ENCODE measurements at places on chromosomes 4 and X.

DNA sequence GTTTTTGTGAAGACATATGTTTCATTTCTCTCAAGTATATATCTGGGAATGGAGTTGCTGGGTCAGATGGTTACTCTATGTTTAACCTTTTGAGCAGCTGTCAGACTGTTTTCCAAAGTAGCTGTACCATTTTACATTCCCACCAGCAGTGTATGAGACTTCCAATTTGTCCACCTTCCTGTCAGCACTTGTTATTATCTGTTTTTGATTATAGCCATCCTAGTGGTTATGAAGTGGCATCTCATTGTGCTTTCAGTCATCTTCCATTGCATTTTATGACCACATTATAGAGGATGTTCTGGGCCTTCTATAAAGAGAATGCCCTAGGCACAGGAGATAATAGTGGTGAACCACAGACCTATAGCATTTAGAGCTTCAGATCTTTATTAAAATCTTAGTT, 39.2 kb downstream of the CLCN4 start:
- no peak for DNase-seq

- DNase-seq, result no peak
Observed at GRCh38 chrX:154441984-154442707, 1.8 kb upstream of the FAM50A start.

- no peak for DNase-seq
Observed at GRCh38 chr4:23412701-23413100, 477.1 kb downstream of the PPARGC1A start.

GRCh38 chr4:17265139-17265538, 246.8 kb downstream of the QDPR start:
- no peak for DNase-seq

- no peak for DNase-seq
Observed at GRCh38 chrX:101028562-101028961, 23.3 kb downstream of the TRMT2B start.

DNA sequence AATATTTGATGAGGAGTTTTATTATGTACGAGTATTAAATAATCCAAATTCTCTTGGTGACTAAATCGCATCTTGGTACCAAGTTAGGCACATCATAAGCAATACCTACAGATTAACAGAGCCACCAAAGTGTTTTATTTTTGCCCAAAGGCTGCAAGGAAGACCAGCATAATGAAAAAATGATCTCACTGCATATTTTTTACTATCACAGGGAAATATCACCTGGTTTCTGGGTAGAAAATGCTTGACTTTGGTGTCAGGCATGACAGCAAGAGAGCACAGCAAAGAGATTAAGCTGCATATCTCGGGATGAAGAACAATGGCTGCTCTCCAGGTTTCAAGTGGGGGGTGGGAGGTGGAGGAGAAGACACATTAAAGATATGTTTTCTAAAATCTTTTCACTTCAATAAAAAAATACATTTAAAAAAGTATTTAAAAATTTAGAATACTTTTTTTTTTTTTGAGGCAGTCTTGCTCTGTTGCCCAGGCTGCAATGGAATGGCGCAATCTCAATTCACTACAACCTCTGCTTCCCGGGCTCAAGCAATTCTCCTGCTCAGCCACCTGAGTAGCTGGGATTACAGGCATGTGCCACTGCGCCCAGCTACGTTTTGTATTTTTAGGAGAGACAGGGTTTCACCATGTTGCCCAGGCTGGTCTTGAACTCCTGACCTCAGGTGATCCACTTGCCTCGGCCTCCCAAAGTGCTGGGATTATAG, 86.1 kb downstream of the FRYL start:
- no peak for DNase-seq

DNA sequence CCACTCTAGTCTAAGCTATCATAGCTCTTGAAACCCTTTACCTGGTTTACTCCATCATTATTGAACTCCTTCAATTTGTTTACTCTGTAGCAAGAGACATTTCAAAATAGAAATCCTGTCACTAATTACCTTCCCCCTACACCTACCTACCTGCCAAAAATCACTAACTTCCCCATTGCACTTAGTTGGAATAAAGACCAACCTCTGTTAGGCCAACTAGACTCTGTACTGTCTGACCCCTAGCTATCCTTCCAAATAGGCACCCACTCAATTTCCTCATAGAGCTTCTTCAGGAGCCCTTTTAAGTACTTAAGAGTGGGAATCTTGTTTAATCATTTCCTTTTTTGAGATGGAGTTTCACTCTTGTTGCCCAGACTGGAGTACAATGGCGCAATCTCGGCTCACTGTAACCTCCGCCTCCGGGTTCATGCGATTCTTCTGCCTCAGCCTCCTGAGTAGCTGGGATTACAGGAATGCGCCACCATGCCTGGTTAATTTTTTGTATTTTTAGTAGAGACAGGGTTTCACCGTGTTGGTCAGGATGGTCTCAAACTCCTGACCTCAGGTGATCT, 8.9 kb upstream of the CDKL2 start:
- DNase-seq, result no peak

DNA sequence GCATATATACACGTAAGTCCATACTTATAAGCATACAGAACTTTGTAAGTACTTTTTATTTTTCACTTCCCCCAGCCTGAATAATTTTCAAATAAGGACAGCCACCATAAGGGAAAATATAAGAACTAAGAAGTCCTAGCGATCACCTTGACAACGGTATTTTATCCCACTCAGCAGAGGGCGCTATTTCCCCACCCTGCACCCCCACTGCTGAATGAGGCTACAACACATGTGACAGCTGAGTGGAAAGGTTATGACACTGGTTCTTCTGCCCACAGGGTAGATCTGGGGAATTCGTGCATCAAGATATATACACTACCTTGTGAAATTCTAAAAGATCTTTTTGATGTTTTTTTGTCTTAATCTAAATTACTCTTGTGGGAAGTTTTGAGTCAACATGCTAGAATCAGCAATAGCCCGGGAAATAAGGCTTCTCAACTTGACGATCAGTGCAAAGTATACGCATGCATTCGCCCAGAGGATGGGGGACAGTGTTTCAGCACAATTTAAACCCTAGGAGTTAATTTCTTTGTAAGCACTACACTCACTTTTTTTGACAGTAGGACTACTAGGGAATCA, 151.5 kb downstream of the CORIN start:
- no peak for DNase-seq

- DNase-seq, result peak; percentile 46
Observed at GRCh38 chr4:89482251-89482650, 174.7 kb upstream of the GPRIN3 start.

- no peak for DNase-seq
Observed at GRCh38 chrX:136447968-136448367, 39.8 kb upstream of the BRS3 start.

GRCh38 chr4:153432965-153433753, 33.0 kb upstream of the TMEM131L start:
- no peak for DNase-seq

DNA sequence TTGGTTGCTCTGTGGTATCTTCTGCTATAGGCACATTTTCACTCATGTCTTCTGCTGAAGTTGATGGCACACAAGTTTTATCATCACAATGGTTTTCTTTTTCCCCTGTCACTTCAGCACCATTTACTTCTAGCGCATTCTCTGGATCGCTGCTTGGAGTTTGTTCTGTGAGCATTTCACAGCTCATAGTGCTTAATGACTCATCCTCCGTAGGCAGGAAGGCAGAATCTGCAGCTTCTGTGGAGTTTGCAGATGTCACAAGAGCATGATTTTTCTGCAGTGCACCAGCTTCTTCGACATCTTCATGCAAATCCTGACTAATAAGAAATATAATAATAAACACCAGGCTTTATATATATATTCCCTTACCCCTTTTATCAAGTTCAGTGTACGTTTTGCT, 83.6 kb downstream of the CHM start:
- no peak for DNase-seq

DNA sequence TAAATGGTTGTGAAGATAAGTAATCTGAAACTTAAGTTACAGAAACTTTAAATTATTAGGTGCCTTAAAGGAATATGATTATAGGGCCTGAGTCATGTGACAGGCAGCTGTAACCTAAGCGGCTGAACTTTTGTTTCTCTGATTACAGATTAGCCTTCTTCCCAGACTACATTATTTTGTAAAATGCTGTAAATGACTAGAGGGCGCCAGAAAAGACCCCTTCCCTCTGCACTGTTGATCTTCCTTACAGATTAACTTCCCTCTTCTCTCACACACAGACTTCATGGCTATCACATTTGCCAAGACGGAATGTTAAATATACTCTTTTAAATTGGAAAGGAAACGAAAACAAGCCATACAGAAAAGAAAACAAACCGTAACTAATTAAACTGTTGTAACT, 96.6 kb downstream of the EVC2 start:
- DNase-seq, result no peak

GRCh38 chr4:7194251-7195140, 2.2 kb downstream of the SORCS2 start:
- peak; percentile 66 for DNase-seq

- DNase-seq, result no peak
Observed at GRCh38 chrX:23478561-23478960, 143.9 kb downstream of the PTCHD1 start.

- no peak for DNase-seq
Observed at GRCh38 chr4:18227880-18228279, 206.3 kb upstream of the LCORL start.

DNA sequence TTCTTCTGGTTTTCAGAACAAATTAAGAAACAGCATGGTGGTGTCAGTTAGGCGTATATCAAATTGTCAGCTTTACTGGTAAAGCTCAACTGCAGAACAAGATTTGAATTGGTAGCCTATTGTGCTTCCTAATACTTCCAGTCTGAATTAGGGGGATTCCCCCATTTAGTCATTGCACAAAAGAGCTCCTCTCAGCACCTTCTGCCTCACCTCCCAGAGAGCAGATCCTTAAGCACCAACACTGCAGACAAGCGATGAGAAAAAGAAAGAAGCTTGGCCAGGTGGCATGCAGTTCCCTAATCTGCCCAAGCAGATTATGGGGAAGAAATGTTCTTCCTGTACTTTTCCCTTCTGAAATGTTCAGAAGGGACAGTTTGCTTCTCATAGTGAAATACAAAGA, 9.2 kb downstream of the MAP9 start:
- no peak for DNase-seq

GRCh38 chr4:105050896-105051295, 95.8 kb upstream of the TET2 start:
- DNase-seq, result no peak

DNA sequence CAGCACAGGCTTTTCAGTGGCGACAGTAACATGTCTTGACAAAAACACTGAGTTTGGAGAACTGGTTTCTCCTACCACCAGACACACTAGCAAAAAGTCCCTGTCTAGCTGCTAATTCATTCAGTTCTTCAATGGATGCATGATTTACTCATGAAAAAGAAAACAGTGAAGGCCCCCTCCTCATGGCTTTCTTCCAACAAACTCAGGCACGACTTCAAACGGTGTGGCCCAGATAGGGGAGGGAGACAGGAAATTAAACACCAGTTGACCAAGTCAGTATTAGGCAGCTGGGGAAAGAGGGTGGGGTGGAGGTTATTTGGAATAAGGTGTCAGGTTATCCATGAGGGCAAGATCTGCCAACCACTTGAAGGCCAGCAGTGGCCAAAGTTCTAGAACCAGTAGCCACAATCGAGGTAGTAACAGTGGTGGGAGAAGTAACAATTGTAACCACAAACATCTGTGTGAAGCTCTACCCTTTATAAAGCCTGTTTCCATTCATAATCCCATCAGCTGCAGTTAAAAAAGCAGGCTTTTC, 60.2 kb downstream of the SEPSECS start:
- no peak for DNase-seq

DNA sequence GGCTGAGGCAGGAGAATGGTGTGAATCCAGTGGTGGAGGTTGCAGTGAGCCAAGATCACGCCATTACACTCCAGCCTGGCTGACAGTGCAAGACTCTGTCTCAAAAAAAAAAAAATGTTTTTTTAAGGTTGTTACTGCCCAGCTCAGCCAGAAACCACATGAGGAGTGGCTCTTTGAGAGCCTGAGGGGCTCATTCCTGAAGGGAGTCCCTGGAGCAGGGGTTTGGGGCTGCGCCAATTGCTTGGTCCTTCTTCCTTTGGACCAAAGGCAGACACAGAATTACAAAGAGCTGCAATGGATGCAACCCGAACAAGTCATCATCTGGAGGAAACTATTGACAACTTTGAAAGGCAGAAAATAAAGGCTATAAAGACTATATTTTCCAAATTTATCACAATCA, 60.6 kb upstream of the WWC2 start:
- no peak for DNase-seq

DNA sequence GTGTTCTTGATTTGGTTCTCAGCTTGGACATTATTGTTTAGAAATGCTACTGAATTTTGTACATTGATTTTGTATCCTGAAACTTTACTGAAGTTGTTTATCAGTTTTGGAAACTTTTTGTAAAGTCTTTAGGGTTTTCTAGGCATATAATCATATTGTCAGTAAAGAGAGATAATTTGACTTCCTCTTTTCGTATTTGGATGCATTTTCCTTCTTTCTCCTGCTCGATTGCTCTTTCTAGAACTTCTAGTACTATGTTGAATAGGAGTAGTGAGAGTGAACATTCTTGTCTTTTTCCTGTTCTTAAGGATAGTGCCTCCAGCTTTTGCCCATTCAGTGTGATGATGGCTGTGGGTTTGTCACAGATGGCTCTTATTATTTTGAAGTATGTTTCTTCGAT, 24.1 kb downstream of the TMPRSS11A start:
- DNase-seq, result no peak

DNA sequence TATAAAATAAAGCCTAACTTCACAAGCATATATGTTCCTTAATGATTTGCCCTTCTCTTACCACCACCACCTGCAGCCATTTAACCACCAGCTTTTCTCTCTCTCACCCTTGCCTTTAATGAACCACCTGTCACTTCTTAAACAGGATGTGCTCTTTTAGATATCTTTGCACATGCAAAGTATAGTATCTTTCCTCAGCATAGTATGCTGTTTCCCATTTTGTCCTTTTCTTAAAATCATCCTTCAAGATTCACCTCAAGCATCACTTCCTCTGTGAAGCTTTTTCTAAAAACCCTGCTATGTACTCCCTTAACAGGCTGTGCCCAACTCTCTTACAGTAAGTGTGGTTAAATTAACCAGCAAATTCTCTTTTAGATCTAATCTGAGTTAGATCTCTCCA, 8.2 kb upstream of the CNOT6L start:
- DNase-seq, result no peak

- no peak for DNase-seq
Observed at GRCh38 chr4:8639777-8640720, 47.5 kb downstream of the CPZ start.

- no peak for DNase-seq
Observed at GRCh38 chrX:69264158-69264581, 98.9 kb upstream of the PJA1 start.

DNA sequence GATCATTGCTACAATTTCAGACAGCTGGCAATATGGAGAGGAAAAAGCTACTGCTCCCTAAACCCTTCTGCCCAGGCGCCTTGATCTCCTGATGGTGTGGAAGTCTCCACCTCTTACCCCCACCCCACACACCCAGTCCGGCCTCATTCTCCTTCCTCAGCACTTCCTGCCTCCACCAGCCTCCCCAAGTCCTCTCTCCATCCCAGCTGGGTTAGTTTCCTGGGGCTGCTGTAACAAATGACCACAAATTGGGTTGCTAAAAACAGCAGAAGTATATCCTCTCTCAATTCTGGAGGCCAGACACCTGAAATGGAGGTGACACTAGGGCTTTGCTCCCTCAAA, 1.1 kb upstream of the CCNQ start:
- DNase-seq, result no peak

GRCh38 chr4:77074381-77074831, 1.4 kb downstream of the CCNI start:
- DNase-seq, result no peak

- DNase-seq, result no peak
Observed at GRCh38 chrX:19578956-19579355, 63.6 kb upstream of the MAP3K15 start.

- no peak for DNase-seq
Observed at GRCh38 chr4:24742335-24742734, 53.0 kb upstream of the SOD3 start.

GRCh38 chr4:17875402-17876070, 64.8 kb downstream of the NCAPG start:
- no peak for DNase-seq

All from D721Med (cell line).